Epithelial cell of esophagus (primary cell): ENCODE measurements at places on chromosomes 12 and 14.

- peak; percentile 56 for DNase-seq
These were observed 7.6 kb downstream of the SLC38A2 start for GRCh38 chr12:46364777-46365580.

DNA sequence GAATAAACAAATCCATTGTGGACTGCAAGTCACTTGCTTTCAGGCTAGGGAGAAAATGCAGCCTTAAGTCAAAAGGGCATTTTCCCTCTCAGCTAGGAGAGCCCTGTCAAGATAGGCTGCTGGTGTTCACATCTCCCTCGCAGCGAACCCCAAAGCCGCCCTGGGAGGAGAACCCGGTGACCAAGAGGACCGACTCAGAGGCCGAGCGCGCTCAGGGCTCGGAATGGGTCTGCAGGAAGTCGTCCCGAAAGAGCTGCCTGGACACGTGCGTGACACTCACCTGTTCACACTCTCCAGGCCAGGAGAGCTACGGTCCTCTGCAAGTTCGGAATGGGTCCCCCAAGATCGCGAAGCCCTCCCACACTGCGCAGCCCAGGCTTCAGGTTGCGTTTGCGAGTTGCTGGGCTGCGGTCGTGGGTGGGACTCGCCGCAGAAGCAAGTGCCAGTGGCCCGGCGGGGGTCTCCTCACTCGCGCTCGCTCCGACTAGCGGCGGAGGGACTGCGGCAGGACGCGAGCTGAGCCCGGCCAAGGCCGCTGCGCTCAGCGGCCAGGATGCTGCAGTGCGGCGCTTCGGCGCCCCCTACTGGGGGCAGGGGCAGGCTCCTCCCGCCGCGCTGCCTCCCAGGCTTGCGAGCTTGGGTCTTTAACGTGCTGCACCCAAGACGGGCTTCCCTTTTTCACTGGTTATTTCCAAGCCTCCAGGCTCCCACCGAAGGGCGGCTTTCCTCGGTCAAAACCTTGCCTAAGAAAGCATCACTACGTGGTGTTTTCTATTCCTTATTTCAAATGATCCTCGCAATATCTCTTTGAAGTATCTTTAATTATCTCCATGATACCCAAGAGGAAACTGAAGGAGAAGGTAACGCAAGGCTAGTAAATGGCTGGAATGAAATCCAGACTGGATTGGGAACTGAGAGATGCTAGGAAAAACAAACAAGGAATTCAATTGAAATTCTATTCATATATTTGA is at the start of gene RERG:
RERG (minus strand) TSS at position 503 of the 971 bp plus-strand sequence. CDS start 3,928 bp downstream, outside the sequence.
- peak; percentile 75 for DNase-seq

DNA sequence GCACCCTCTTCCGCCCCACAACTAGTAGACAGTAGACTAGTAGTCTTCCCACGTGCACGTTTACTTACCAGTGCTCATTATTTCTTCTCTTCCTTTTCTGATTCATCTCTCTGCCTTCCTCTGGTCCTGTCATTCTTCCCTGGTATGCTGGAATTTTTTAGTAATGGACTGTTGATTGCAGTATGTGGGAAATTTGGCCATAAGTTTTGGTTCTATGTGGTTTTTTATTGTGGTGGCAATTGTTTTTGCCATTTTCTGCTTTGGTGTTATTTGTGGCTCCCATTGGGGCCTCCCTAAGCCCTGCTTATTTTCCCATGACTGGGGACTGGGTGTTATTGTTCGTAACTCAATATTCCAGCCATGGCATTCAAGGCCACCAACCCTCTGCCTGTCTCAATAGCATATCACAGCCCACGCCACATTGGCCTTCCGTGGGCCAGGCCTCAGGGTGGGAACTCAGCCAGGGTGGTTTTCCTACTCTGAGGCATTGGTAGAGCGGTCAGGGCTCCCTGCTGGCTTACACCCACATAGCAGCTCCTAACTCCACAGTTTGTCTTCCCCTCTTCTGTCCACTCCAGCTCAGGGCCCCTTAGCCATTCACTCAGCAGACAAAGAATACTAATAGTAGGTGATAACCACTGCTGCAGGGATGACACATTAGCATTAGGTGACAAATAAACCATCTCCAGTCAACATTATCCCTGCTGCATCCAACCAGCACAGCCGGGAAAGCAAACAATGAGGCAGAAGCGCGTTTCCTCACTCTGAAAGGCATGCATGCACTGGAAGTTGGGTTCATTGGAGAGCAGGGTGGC is 321.5 kb downstream of the CACNA1C start:
- DNase-seq: no peak

- DNase-seq: no peak
These were observed 147.4 kb downstream of the RASSF9 start for GRCh38 chr12:85688837-85689236.

DNA sequence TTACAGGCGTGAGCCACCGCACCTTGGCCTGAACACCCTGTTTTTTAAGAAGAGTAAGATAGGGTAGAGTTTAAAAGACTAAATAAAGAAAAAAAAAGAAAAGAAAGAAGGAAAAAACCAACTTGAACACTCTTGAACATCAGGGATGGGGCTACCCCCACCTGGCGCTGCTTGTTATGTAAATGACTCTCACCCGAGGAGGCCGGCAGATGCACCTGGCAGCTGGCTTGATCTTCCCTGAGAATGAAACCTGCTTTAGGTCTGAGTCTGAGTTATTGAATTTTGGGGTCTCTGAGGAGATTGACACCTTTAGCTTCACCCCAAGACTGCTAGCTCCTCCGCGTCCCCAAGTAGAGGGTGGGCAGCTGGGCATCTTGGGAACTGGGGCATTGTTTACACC is 15.5 kb upstream of the MEG3 start:
- no peak for DNase-seq

GRCh38 chr14:33586806-33587205 is 364.1 kb downstream of the EGLN3 start:
- no peak for DNase-seq

DNA sequence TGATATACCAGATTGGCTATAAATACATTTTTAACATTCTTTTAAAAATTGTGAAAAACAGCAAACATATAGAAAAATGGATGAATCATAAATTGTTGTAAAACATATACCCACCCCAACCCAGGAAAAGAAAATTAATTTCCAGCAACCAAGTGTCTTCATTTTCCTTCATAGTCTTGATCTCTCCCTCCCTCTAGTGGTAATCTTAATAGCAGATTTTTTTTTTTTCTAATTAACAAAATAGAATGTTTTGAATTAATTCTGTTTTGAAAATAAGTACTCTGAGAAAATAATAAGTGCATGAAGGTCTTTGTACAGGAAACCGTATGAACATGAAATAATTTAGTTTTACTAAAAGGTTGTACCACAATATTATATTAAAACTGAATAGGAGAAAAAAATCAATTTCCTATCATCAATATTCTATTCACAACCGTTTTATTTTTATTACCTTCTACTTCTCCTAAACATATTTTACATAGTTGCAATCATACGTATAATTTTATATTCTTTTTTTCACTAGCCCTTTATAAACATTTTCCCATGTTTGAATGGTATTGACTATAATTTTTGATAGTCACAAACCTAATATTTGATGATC is 7.0 kb downstream of the ETNK1 start:
- DNase-seq: no peak

DNA sequence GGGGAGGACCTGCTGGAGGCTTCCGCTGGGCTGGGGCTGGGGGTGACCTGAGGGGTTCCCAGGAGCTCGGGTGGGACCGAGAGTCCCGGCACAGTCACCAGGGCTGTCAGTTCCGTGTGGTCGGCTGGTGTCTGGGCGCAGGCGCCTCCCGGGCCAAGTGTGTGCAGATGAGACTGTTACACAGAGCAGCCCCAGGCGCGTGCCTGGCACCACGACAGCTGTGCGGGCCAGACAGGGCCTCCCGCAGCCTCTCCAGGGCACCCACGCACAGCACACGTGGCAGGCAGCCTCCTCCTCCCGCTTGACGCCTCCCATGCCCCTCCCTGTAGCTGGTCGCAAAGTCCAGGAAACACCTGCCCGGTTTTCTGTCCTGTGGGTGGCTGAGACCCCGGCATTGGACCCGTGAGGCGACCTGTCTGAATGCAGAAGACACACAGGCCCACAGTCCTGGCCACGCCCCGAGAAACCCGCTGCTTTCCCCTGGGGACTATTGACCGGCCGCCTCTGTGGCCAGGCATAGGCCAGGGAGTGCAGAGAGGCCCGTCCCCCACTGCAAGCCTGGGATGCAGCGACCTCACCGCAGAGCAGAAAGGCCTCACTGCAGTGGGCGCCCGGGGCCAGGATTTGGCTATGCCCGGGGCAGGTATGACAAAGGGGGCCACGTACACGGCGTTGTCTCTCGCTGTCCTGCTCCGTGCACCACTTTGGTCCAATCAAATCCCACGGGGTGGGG is 12.1 kb upstream of the GALNT9 start:
- DNase-seq: no peak

DNA sequence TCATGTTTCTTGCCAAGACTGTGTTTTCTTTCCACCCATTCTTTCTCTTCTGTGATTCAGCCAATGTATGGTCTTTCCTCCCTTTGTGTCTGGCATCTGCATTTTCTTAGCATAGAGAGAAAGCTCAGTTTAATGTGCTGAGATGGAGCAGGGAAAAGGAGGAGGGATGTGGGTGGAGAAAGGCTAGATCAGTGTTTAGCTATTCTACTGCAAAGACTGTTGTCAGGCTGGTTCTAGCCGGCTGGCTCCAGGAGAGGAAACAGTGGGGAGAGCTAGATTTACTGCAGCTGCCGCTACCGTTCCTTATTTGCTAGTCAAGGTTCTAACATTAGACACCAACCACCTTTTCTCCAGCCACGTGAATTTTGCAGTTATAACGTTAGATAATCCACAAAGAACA is 5.2 kb upstream of the RIMKLB start:
- DNase-seq: peak; percentile 47

DNA sequence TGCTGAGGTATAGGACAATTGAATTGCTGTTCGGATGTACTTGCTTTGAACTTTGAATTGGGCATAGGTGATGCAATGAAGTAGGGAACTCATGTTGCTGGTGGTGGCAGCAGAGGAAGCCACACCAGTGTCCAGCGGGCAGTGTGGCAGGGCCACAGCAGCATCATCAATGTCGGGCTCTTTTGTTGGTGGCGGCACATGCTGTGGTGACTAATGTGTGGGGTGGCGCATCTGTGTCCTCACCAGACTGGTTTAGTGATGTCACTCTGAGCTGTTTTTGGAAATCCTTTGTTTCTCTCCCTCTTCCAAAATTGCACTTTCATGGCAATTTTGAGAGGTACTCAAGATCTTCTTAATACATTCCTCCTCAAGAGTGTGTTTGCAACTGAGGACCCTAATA is 187.6 kb downstream of the ETNK1 start:
- peak; percentile 50 for DNase-seq

DNA sequence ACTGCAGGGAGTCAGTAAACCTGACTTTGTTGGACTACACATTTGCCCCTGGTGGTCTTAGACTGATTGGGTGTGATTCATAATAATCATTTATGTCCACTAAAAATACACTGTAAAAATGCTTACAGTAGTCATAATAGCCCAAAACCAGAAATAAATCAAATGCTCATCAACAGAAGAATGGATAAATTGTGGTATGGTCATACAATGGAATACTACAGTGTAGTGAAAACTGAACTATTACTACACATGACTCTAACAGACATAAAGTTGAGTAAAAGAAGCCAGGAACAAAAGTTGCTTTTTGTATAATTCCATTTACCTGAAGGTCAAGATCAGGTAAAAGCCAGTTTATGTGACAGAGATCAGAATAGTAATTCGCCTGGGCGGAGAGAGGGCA is 57.2 kb upstream of the CDKL1 start:
- no peak for DNase-seq
